ENCODE measurements at places on chromosomes 4 and X.

GRCh38 chrX:71320126-71320525, 18.6 kb downstream of the ITGB1BP2 start:
- no peak for DNase-seq

DNA sequence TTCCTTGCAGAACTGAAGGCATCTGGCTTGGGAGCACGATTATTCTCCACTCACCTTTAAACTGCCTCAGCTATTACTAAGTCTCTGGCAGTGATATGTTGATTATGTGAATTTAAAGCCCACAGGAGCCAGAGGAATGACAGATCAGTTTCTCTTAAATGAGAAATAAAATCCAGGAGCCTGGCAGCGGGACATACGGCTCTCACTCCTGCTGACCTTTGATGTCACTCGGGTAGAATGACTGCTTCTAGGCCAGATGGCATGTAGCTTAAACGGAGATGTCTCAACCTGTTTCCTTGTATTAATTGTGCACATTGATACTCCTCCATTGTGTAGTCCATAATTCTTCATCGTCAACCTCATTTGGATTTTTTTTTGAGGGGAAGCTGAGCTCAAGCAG, 4.0 kb upstream of the CBLL2 start:
- no peak for DNase-seq

DNA sequence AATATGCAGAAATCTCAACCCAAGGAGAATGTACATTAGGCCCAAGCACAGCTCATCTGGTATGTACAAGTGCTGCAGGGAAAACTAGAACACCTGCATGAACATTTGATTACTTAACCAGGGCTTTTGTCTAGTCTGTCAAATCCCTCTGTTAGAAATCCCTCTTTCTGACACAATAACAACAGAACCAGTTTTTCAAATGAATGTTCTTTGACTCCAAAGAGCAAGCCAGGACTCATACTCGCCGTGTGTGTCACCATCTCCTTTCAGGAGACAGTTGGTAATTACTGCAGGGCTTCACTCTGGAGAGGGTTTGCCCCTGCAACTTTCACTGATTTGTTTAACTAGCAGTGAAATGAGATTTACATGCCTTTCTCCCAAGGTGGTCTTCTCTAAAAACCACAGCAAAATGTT, 143.0 kb upstream of the FAM241A start:
- no peak for DNase-seq

DNA sequence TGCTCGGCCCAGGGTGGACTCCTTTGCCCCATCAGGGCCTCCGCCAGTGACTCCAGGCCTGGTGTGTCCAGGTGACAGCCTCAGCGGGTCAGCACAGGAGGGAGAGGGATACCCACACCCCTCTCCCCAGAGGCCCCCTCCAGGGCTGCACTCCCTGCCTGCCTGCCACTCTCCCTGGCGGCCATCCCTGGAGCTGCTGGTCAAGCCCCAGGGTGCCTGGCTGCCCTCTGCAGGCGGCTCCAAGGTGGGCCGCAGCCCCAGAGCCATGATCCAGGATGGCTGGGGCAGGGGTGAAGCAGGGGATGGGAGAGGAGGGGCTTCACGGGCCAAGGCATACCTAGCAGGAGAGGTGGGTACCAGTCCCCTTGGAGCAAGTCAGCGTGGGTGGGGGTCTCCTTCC, 3.8 kb downstream of the FGFRL1 start:
- no peak for DNase-seq

DNA sequence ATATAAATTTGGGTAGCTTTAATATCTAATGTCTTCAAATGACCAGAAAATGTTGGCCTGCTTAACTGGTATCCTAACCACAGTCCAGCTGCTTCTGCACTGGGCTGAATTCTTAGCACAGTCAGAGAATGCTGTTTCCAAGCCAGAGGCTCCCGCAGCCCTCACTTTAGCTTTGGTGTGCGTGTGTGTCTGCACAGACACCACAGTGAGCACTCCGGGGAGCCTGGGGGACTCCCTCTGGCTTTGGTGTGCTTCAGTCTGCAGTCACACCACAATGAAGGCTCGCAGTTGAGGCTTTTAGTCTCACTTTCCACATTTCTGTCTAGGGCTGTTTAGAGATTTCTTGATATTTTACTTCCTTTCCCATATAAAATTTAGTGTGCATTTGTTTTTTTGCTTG, 53.6 kb downstream of the APOO start:
- no peak for DNase-seq

GRCh38 chr4:78120144-78120880, 63.2 kb downstream of the FRAS1 start:
- DNase-seq: no peak

DNA sequence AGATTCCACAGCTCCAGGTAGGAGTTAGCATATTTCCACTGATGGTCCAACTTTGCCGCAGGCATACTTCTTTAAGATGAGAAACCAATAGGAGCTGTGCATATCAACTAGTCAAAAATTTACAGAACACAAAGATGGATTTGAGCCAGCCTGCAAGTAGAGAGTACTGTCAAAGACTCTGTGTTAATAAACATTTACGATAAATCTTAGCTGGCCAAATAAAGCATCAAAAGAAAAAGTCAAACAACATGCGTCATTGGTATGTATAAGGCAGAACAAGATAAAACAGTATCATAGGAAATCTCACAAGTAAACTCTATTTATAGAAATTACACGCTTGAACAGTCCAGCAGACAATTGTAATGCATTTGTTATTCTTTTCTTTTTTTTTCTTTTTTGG, 907.4 kb upstream of the AGA start:
- DNase-seq: no peak

- no peak for DNase-seq
Observed at GRCh38 chrX:109918753-109919152, 84.2 kb upstream of the TMEM164 start.

GRCh38 chr4:150106886-150107285, 28.6 kb downstream of the DCLK2 start:
- no peak for DNase-seq

DNA sequence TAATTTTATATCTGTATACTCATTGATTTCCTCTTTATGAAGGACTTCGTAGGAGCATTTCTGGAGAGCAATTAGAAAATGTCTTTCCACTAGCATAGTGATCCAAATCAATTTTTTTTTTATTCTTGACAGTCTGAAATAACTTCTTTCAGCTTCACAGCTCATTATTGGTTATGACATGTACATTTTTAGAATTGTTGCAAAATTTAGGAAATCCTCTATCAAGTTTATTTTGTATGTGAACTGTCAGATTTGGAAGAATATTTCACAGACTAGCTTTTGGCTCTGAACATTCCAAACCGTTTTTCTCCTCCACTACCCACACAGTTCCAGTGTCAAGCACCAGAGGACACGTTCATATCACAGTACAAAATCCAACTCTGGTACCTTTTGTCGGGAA, 249.6 kb upstream of the ATOH1 start:
- DNase-seq: no peak

GRCh38 chr4:77818073-77818601, 1.0 kb downstream of the CNOT6L start:
- DNase-seq: peak; percentile 21

- no peak for DNase-seq
Observed at GRCh38 chr4:17504081-17504480, 7.8 kb downstream of the QDPR start.

DNA sequence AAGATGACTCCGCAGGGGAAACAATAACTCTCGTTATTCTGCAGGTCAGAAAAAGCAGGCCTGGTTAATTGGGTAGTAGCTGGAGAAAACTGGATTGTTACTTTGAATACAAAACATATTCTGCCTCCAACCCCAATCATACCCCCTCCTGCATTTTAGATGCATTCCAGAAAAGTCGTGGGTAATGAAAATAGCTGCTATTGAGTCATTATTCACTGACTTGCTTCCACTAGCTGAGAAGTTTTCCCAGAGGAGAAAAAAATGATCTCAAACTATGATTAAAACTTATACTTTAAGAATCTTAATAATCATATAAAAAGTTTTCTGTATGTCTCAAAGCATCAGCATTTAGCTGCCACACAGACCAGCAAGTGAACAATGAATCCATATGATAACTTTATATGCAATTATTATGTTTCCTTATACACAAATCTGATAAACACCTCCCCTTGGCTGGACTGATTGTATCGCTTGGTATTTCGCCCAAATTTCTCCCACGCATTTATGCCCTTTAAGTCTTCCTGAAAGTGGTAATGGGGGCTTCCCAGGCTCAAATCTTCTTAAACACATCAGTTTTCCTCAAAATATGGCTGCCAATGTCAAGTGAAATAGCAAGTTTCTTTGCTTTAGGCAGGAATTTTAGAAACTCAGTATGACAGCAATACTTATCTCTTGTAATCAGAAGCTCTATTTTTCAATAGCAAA, 181.0 kb downstream of the LDB2 start:
- no peak for DNase-seq

DNA sequence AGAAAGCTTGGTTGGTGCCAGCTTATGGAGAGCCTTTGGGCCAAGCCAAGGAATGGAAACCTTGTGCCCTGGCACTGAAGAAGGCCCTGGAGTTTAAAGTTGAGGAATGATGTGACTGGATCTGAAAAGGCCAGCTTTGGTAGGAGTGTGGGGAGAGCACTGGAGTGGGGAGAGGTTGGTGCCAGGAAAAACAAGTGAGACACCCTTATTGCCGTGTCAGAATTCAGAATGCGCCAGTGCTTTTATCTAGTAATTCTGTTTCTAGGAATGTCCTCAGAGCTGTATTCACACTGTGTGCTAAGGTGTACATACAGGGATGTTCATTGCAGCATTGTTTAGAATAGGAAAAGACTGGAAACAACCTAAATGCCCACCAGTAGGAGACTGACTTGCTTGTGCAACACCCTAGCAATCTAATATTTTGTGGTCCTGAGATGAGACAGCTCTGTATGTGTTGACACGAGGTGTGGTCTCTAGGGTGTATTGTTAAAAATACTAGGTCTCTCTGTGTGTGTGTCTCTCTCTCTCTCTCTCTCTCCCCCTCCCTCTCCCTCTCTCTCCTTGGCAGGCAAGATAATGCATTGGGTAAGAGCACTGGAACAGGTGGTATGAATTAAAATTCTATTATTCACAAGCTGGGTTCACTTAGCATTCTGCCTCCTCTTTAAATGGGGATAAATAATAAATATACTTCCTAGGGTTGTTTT, 107.8 kb downstream of the GATB start:
- DNase-seq: no peak

- no peak for DNase-seq
Observed at GRCh38 chrX:106649523-106650428, 38.0 kb downstream of the RADX start.

GRCh38 chr4:83180431-83180968, 66.0 kb upstream of the PLAC8 start:
- DNase-seq: no peak

- DNase-seq: no peak
Observed at GRCh38 chrX:47648376-47648775, 2.0 kb downstream of the ELK1 start.

DNA sequence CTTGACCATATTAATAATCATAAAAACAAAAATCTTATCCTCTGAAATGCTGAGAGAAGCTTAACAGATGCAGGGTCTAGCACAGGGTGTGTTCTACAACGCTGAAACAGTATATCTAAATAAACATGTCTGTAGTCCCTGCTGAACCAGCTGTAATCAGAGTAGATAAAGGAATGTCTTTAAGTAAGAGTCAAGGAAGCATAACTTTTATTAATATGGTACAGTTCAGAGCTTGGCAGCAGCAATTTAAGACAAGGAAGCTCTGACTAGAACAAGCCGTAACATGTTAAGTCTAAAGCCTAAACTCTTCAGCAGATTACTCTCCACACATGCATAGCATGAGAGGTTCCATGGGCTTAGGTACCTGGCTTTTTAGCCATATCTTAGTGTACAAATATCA, 36.1 kb downstream of the NFKB1 start:
- no peak for DNase-seq

- DNase-seq: no peak
Observed at GRCh38 chr4:91827914-91828313, 475.9 kb upstream of the GRID2 start.

DNA sequence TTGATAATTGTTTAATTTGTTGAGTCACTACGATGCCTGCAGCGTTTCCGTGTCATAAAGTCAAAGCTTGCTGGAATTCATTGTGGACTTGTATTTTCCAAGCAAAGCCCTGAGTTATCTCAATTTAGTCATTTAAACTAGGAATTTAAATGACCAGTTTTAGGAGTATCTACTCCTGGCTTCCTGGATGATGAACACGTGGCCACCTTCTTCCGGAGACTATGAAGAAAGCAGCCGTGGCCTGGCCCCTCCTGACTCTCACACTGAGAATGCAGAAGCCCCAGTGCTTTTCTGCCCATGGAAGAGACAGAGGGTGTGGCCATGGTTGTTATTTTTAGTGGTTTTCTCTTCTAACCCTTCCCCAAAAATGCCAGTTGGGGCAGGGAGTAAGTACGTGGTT, 250.7 kb upstream of the GATB start:
- DNase-seq: no peak

- DNase-seq: no peak
Observed at GRCh38 chr4:35399912-35400311, 844.4 kb downstream of the ARAP2 start.

DNA sequence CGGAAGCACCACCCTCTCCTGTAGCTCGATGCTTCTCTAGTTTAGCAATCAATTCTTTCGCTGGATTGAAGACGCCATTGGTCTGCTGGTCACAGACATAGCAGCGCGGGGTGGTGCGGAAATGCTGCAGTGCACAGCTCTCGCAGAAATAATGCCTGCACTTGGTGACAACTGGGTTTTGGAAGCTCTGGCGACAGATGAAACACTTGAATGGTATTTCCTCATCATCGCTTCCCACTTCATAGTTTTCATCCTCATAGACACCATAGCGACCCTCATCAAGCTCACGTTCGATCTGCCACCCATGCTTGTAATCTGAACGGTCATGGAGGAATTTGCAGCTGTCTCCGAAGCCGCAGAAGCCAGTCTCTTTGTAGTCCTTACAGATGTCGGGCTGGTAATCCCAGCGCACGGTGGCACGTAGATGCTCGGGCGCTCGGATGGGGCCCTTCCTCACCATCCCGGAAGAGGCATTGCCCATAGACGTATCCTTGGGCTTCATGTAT, 854 bp downstream of the RNF113A start:
- peak; percentile 10 for DNase-seq

DNA sequence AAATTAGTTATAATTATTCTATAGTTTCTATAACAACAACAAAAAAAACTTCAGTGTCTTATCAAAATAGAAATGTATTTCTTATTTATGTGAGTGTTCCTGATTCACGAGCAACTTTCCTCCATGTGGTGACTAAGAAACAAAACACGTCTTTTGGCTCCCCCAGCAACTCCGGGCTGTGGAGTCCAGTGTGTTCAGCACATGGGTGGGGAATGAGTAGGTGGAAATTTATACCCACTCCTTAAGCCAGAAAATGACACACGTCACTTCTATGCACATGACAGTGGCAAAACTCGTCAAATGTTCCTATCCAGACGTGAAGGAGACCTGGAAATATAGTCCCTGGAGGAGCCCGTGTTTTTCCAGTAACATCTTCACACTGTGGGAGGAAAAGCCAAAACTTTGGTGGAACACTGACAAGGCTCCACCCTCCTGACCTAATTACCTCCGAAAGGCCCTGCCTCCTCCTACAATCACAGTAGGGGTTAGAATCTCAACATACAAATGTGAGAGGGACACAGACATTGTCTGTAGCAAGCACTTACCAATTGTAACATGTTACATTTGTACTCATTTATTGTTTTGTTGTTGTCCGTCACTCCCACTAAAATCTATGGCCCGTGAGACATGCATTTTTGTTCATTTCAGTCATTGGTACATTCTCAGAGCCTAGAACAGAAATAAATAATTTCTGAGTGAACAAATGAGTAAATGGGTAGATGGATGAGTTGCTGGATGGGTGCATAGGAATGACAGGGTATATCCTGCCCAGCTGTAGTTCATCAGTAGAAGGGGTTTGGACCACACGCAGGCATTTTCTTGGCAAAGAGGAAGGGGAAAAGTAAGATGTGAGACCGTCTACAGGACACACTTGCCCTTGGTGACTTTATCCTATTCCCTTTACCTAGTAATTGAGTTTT, 605.8 kb upstream of the TENM3 start:
- DNase-seq: no peak
